Right ventricle myocardium superior (tissue), 1 donor: ENCODE measurements at places on chromosomes 12 and 14. TPM values are rescaled to one million over a fixed set of nuclear protein-coding genes. Genes with fewer than 3 reads are reported as not detected.

The CMKLR1 gene
- 7.2 TPM for total RNA-seq

GRCh38 chr14:29749829-29750228, 177.8 kb downstream of the PRKD1 start:
- DNase-seq, result no peak

The C3AR1 gene
- total RNA-seq, result 7.3 TPM

The PGF gene
- 5.1 TPM for total RNA-seq

The FAM181A gene
- not detected for total RNA-seq

DNA sequence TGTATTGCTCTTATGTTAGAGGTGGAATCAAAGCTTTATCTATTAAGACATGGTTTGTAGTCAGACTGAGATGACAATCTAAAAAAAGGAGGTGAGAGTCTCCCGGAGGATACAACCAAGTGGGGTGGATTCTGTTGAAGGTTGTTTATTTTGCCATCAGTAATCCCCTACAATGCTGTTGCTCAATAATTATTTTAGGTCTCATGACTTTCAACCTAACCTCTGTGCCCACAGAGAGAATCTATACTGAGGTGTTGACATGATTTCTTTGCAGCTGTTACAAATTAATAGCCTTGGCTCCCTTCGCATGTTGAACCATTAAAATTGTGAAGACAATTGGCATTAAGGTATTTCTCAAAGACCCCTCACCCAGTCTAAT, 28.7 kb upstream of the FOS start:
- no peak for DNase-seq

The AQP6 gene
- total RNA-seq, result not detected

GRCh38 chr12:101779626-101780025, 40.4 kb upstream of the SYCP3 start:
- no peak for DNase-seq

DNA sequence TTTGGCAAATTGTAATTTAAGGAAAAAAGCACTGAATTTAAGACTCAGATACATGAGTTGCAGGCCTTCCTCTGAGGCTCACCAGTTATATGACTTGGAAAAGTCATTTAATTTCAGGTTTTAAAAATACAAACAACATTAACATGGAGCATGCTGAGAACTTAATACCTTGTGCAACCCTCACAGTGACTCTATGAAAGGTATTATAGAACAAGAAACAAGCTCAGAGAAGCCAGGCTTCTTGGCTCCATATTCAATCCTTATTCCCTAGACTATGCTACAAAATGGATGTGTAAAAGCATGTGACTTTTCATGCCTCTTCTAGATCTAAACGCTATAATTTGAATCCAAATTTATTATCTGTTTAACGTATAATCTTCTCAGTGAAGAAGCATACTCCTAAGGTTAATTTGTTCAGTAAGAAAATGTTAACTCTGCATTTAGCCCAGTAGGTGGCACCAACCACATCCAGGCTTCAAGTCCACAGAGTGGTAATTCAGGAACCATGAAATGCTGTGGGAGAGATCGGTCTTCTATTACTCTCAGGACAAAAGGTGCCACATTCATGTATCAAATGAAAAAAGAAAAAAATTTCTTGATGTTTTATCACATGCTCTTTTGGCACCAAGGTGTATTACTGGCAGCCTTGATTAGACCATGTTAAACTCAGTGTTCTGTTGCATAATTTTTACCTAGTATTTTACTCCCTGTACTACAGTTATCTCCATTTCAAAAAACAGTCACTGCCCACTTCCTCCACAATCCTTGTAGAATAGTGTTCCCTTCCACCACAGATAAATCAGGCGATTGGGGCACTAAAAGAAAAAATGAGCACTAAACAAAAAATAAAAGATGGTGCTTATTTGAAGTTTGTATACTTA, 9.3 kb downstream of the CCDC196 start:
- DNase-seq, result no peak

The IAPP gene
- not detected for total RNA-seq
